ENCODE measurements at places on chromosomes 16 and 17.

GRCh38 chr17:75321506-75321905, 32.3 kb upstream of the SLC25A19 start:
- DNase-seq, result no peak

GRCh38 chr17:77734371-77735080, 224.0 kb upstream of the TNRC6C start:
- DNase-seq, result peak; percentile 69

DNA sequence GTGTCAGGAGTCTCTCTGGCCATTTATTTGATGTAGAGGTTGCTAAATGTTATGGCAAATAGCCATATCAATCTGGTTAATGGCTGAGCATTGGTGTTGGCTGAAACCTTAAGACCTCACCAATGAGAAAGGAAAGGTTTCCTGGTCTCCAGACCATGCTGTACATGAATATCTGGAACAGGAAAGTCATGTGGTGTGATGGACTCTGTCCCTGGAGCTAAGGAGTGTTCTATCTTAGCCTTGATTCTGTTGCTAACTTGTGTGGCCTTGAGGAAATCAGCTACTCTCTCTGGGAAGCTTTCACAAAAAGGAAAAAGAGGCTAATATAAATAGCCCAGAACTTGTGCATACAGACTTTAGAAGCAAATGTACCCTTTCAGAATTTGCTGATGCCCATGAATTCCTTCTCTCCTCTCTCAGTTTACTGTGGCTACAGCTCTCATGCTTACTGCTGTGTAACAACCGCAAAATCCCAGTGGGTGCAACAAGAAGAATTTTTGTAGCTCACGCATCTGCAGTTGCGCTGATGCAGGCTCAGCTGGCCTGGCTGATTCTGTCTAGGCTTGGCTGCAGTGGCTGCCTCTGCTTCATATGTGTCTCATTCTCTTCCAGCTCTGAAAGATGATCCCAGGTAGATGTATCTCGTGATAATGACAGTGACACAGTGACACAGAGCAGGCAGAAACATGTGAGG, 287.5 kb downstream of the NPIPA8 start:
- DNase-seq, result no peak

DNA sequence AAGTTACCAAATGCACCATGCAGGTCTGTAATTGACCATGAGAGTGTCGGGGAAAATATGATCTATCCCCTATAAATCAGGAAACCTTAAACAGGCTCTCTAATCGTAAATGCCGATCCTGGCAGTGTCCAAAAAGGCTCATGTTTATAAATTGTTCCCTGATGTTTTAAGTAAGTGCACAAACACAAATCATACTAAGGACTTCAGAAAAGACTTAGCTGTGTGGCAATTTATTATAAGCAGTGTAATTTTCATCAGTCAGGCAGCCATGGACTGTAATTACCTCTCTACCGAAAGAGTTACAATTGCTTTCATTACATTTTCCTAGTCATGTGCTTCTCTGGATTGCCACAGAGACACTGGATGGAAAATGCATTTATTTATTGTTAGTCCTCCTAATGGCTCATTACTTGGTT, 73.4 kb upstream of the COX10 start:
- no peak for DNase-seq

DNA sequence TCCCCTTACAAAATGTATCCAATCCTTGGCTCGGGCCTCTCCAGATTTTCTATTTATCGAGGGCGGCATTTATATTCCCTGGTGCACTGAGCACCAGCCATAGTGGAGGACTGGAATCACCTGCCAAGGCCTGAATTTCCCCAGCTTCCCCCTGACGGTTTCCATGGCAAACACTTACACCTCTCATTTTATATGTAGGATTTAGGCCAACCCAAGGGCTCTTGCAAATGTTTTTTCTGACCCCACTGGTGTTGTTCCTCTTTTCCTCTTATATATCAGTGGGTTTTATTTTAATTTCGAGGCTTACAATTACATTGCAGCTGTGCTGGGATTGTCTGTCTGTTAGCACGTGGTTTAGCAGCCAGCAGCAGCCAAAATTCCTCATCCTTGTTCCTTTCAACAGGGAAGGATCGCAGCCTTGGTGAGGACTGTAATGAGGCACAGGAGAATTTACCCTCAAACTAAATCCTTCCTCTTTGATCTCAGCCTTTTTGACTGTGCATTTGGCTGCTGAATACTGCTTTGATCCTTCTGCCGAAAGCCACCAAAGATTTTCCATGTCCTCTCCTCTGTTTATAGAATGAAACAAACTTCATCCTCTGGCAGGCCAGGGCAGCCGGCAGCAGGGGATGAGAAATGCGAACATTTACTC, 26.5 kb upstream of the CES5A start:
- DNase-seq, result no peak

DNA sequence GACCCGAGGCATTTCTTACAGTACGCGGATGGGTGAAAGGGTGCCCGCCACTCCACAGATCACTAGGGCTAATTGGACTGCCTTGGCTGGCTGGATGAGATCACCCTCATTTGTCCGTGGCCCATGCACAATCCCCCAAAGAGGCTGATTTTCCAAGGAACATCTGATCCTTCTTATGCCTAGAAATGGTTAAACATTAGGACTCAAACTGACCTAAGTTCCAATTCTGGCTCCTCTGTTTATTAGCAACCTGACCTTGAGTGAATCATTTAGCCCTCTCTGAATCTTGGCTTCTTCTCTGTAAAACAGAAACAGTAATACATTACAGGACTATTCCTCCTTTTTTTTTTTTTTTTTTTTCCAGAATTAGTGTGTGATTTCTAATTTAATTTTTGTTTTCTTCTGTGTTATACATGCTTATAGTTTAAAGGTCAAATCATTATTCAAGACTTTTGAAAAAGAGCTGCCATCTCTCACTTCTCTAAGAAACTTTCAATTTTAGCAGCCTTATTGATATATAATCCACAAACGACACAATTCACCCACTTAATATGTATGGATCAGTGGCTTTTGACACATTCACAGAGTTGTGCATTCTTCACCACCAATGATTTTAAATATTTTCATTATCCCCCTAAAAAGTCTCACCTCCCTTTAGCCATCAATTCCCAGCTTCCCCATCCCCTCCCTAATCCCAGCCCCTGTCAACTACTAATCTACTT, 45.4 kb upstream of the TMEM132E start:
- DNase-seq, result no peak

GRCh38 chr17:59684967-59685366, 22.3 kb downstream of the PTRH2 start:
- DNase-seq, result no peak

- DNase-seq, result no peak
These were observed 210.8 kb downstream of the GSG1L start for GRCh38 chr16:27852681-27853080.

- no peak for DNase-seq
These were observed 9.9 kb upstream of the AKAP1 start for GRCh38 chr17:57075193-57075592.

- DNase-seq, result no peak
These were observed 2.3 kb downstream of the RPRML start for GRCh38 chr17:46976626-46977270.

GRCh38 chr17:45441526-45442310, 9.0 kb upstream of the ARHGAP27 start:
- no peak for DNase-seq

- no peak for DNase-seq
These were observed 76.9 kb upstream of the GNG13 start for GRCh38 chr16:877242-878071.

DNA sequence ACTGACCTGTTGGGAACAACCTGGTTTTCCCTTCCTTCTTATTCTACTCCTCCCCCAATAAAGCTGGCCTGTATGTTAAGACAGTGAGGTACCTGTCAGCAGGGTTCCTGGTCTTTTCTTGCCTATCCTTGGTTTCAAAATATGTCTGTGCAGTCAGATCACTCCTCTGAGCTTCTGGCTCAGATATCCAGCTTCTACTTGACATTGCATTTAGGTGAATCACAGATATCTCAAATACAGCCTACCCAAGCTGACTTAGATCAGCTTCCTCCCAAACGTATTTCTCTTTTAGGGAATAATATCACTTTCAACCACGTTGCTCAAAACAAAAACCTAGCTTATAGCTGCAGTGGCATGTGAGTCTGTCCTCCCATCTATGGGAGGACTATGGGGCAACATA, 48.7 kb downstream of the TEX14 start:
- DNase-seq, result peak; percentile 63

DNA sequence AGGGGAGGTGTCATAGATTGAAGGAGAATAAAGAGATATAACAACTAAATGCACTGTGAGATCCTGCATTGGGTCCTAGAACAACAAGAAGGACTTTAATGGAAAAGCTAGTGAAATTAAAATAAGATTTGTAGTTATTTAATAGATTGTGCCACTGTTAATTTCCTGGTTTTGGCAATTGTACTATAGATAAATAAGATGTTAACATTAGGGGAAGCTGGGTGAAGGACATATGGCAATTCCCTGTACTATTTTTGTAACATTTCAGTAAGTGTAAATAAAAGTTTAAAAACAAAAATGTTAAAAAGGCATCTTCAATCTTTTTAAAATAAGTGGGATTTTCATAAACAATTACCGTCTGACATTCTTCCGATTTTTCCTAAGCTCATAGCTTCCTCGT, 258.4 kb upstream of the AXIN2 start:
- no peak for DNase-seq

DNA sequence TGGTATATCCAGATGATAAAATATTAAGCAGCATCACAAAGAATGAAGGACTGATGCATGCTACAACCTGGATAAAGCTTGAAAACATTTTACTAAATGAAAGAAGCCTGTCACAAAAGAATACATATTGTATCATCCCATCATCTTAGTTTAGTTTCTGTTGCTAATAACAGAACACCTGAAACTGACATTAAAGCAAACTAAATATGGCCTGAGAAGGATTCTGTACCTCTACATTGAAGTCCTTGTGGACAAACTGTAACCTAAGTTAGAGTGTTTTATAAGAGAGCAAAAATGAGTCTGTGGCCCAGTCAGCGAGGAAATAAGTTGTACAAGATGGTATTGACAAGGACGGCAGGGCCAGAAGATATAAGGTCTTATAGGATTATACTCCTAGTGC, 261.0 kb upstream of the CPHXL start:
- no peak for DNase-seq

DNA sequence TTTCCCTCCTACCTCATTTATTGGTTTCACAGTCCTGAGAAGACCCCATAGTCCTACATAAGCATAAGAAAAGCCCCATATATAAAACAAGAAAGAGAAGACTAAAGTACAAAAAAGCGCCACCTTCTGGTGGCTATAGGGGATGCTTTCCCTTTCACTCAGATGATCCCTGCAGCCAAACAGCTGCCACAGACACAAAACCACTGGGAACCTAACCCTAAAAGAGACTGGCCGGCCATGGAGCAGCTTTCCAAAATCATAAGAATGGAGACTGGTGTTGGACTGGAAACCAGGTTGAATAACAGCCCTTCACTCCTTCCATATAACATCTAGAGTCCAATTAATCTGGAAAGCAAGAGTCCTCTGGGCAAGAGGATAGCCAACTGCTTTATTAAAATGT, 11.4 kb downstream of the DYNC1LI2 start:
- DNase-seq, result peak; percentile 44

DNA sequence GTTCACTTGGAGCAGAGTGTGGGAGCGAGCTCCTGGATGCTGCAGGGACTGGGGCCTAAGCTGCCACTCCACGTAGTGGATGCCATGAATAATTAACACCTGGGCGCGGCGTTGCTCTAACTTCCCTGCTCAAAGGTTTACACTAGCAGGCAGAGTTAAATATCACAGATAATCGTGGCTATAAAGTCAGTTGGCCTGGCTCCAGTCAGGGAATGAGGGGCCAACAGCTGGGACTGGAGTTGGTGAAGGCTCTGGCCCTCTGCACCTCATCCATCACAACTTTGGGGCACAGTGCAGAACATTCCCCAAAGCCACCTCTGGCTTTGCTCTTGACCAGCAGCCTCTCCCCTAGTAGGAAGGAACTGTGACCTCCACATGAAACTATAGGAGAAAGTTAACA, 10.9 kb downstream of the HOXB4 start:
- DNase-seq, result no peak

DNA sequence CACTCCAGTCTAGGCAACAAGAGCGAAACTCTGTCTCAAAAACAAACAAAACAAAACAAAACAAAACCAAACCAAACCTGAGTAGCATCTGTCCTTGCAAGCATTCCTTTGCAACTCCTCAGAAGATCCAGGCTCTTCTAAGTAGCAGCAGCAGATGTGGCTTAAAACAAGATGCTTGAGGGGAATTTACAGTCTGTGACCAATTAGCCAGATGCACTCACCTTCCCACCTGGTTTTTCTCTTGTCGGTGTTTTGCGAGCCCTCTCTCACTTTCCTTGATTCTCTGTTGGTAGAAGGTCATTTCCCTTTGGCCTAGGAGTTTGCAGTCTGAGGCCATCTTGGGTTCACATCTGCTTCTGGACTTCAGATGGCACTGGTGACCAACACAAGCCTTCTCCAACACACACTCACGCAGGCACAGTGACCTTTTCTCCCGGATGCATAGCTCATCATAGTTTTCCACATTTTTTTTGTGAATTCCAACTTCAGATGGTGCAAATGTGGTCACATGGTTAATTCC, 276.8 kb downstream of the STX8 start:
- DNase-seq, result peak; percentile 17

GRCh38 chr17:57004944-57005579, 27.1 kb downstream of the SCPEP1 start:
- no peak for DNase-seq

DNA sequence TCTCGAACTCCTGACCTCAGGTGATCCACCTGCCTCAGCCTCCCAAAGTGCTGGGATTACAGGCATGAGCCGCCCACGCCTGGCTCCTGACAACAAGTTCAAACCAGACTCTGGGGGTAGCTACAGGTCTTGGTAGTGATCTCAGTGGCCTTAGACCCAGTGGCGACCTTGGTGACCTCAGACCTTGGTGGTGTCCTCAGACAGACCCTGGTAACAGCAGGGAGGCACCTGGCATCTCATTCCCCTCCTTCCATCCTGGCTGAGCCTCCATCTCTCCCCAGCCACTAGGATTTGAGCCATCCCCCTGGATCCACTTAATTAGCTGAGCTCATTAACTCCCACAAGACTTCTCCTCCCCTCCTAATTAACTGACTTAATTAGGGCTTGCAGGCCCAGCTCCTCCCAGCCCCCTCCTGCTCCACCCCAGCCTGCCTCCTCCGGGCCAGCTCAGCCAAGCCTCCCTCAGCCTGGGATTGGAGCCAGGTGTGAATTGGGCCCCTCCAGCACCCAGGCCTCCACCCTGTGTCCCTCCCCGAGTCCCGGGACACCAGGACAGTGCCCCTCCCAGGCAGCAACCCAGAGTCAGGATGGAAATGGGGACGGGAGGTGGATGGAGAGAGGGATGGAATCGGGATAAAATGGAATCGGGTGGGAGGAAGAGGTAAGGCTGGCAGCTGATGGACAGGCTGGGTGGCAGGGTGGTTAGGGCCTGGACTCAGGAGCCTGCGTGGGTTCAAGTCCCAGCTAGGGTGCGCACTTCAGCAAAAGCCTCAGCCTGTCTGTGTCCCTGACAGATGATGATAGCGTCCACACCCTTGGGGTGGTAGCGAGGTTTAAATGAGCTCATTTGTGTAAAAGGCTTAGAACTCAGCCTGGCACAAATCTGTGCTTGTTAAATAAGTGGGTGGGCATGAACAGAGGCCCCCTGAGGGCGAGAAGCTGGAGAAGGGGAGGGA, 11.2 kb upstream of the SBK1 start:
- no peak for DNase-seq

All from fibroblast of skin of scalp (primary cell).